ENCODE measurements at places on chromosomes 4 and X.

DNA sequence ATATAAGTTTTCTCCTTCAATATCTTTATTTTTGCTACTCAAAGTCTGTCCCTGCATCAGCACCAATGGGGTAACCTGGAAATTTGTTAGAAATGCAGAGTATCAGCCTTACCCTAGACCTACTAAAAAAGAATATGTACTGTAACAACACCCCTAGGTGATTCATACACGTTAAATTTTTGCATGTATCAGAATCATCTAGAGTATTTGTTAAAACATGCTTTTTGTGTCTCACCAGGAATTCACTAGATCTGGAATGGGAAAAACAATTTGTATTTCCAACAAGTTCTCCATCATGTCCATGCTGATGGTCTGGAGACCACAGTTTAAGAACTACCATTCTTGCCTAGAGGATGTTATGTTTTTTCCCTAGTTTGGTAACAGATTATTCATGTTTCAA is 196.0 kb upstream of the EDNRA start:
- no peak for DNase-seq

DNA sequence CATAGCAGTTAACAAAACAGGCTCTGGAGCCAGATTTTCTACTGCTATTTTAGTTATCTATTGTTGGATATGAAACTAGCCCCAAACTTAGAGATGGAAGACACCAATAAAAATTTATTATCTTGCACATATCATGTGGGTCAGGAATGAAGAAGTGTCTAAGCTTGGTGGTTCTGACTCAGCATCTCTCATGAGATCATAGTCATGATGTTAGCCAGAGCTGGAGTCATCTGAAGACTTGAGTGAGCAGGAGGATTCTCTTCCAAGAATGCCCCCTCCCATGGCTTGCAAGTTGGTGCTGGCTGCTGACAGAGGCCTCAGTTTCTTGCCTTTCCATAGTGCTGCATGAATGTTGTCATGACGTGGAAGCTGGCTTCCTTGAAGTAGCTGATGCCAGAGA is 68.2 kb upstream of the TAPT1 start:
- no peak for DNase-seq

DNA sequence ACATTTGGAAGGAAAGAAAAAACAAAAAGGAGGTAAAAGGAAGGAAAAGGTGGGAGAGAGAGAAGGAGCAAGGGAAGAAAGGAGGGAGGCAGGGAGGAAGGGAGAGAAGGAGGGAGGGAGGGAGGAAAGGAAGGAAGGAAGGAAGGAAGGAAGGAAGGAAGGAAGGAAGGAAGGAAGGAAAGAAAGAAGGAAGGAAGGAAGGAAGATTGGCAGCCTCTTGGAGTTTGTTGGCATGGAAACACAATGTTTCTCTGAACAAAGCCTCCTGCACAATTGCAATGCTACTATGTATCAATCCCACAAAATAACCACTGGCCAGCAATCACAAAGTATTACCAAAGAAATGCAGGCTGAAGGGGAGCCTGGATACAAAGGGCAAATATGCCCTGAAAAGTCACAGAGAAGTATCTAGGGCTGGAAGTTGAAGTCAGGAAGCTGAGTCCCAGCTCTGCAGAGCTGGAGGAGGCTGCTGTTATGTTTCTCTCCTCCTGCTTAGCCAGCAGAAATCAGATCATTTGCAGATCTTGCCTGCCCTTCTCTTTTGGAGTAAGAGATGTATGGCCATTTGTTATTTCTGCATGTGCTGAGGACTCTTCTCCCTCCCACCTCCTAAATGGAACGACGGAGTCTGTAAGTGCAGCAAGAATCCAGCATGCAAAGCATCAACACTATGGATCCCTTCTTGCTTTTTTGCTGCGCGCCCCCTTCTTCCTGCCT is 195.9 kb upstream of the LDB2 start:
- DNase-seq, result no peak

DNA sequence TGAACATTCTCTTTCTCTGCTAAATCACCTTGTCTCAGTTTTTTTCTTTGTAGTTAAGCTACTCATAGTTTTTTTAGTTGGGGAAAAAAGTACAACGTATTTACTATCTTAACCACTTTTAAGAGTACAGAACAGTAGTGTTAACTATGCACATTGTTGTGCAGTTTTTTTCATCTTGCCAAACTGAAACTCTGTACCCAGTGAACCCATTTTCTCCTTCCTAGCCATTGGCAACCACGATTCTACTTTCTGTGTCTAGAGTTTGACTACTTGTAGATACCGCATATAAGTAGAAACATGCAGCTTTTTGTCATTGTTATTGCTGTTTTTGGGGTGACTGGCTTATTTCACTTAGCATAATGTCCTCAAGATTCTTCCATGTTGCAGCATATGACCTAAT is 10.0 kb downstream of the N4BP2 start:
- no peak for DNase-seq

GRCh38 chr4:78902298-78902697 is 36.9 kb downstream of the PAQR3 start:
- DNase-seq, result no peak

DNA sequence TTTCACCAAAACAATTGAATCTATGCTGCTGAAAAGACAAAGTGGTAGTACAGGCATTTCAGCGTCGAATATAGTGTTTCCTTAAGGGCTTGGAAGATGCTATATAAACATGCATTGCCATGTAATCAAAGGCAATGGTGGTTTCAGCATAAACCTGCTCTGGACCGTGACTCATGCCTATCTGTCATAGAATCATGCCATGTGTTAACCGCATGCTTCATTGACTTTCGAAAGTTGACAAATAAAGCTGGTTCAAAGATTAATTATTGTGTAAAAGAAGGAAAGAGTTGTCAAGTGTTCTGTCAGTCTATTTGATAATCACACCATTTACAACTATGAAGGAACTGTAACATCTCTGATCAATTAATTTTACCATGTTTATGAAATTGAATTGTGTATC is 83.2 kb downstream of the FUNDC1 start:
- no peak for DNase-seq

DNA sequence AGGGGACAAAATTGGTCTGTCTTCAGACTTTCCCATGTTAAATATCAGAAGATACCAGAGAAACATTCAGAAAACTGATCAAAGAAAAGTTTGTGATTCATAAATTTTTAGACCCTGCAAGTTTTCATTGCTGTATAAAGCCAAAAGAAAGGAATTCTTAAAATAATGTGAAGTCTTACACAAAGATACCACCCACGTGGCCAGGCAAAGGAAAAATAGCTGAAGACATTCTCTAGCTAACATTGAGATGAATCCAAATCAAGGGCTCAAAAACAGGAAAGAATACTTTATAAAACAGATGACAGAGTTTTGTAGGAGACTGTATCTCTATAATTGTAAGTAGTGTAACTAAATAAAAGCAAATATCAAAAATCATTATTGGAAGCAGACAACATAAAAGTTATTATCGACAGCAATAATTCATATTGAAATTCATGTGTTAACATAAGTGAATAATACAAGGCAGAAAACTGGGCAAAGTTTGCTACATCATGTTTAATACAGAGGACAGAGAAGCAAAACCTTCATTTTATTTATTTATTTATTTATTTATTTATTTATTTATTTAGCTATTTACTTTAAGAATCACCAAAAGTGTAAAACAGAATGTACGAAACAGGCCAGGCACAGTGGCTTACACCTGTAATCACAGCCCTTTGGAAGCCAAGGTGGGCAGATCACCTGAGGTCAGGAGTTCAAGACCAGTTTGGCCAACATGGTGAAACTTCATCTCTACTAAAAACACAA is 204.6 kb upstream of the SLIT2 start:
- no peak for DNase-seq

DNA sequence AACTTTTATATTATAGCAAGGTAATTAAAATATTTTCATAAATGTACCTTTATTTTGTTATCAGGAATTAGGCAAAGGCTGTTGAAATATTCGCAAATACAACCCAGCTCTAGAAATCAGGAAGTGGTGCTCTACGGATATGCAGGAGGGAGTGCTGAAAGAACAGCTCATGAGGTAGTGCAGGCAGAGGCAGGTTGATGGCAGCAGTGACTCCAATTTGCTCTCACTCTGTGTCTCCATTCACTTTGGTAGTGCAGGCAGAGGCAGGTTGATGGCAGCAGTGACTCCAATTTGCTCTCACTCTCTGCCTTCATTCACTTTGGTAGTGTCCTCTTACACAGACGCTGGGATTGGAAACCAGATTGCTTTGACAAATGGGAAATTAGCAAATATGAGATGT is 277.9 kb downstream of the TRIML1 start:
- DNase-seq, result no peak

DNA sequence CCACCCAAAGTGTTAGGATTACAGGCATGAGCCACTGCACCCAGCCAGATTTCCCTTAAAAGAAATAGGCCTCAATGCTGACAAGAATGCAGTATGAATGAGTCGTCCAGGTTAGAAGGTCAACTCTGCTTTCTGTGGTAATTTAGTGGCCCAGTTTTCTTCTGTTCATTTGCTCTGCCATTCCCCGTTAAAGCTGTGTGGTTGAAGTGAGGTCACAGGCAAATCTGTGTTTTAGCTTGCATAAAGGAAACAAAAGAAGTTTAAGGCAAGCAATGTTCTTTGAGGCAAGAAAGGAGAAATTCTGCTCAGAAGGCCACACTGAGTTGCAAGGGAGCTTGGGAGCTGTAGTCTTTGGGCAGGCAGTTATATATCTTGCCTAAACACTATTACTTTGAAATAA is 176.8 kb downstream of the LARP7 start:
- no peak for DNase-seq

DNA sequence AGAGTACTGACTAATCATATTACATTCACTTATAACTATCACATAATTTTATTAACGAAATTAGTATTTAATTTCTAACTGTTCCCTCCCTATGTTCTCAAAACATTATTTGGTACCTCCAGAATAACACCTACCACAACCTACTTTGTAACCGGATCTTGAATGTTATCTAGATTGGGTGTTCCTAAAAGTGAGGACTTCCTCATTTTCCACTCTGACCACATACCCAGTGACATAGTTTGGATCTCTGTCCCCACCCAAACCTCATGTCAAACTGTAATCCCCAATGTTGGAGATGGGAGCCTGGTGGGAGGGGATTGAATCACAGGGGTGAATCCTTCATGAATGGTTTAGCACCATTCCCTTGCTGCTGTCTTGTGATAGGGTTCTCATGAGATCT is 21.8 kb downstream of the NR3C2 start:
- no peak for DNase-seq

DNA sequence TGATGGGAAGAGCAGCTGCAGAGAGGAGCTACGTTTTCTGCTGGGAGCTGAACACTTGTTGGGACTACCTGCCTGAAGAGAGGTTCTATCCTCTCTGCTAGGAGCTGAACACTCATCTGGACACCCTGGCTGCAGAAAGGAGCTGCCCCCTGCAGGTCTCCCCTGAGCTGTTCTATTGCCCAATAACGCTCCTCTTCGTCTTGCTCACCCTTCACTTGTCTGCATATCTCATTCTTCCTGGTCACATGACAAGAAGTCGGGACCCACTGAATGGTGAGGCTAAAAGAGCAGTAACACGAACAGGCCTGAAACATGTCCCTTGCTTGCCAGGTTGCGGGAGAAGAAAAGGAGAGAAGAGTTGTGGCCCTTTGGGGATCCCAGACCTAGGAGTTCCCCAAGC is 27.8 kb downstream of the NAA11 start:
- no peak for DNase-seq

- no peak for DNase-seq
These were observed 23.2 kb upstream of the AASDH start for GRCh38 chr4:56410247-56411062.

DNA sequence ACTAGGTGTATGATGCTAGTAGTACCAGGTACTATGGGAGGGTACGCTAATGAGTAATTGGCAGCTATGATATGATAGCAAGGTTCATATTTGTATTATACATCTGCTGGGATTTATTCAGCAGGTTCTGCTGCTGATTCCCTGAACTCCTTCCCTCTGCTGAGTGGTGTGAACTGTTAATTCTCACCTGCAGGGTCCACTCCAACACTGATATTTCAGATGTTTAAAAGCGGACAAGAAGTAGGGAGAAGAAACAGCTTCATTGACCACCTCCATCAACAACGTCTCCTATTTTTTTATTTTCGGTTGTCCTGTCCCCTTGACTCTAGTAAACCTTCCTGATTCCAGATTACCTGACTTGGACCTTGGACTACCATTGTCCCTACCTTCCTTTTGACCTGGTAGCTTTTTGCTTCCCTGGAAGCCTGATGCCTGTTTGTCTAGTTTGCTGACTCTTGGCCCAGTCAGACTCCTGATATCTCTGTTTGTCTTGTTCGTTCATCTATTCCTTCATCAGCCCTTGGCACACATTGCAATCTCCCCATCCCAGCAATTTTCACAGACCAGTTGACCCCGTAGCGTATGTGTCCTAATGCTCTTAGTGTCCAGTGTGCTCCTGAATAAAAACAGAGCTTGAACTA is 34.0 kb upstream of the RNF128 start:
- no peak for DNase-seq

- DNase-seq, result no peak
These were observed 2.9 kb downstream of the TMEM131L start for GRCh38 chr4:153469031-153469430.

DNA sequence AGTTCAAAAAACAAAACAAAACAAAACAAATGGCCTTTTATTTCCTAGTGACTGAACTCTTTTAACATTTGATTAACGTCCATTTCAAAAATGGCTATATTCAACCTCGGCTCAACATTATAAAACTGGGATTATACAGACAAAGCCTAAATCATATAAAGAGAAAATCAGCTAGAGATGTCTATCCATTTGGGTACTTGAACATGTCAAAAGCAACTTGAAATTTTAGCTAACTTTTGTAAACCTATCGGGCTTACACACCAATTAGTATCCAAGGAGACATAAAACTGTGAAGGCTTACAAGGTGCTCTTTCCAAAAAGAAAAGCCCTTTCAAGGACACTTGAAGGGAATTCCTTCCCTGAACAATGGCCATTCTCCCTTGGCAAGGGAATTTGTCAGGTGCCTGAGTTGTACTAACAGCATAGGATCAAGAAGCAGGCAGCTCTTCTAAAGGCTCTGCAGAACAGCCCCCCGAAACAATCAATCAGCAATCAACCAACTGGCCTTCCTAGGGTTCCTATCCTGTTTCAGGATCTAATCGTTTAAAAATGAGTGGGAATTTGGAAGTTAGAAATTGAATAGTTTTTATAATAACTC is 633.7 kb upstream of the HTR2C start:
- no peak for DNase-seq

GRCh38 chrX:10974920-10975319 is 136.2 kb upstream of the HCCS start:
- DNase-seq, result no peak

- no peak for DNase-seq
These were observed 154.1 kb upstream of the PPP3CA start for GRCh38 chr4:101501421-101501820.

DNA sequence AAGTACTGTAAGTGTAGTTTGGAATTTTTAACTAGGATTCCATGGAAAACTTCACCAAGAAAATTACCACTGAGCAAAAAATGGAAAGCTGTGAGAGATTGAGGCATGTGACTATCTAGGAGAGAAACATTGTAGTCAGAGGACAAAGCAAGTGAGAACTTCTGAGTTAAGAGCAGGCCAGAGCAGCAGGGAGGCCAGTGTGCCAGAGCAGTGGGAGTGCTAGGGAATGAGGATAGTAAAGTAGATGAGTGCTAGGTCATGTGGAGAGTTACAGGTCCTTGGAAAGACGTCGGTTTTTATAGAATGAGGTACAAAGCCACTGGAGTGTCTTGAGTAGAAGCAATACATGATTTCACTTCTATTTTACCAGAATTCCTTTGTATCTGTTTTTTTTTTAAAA is 52.7 kb upstream of the FAT4 start:
- no peak for DNase-seq

Data from immature natural killer cell (primary cell).